ENCODE measurements at places on chromosomes 16 and 17.

- no peak for DNase-seq
Measured at GRCh38 chr16:31519759-31520431, 7.8 kb upstream of the AHSP start.

DNA sequence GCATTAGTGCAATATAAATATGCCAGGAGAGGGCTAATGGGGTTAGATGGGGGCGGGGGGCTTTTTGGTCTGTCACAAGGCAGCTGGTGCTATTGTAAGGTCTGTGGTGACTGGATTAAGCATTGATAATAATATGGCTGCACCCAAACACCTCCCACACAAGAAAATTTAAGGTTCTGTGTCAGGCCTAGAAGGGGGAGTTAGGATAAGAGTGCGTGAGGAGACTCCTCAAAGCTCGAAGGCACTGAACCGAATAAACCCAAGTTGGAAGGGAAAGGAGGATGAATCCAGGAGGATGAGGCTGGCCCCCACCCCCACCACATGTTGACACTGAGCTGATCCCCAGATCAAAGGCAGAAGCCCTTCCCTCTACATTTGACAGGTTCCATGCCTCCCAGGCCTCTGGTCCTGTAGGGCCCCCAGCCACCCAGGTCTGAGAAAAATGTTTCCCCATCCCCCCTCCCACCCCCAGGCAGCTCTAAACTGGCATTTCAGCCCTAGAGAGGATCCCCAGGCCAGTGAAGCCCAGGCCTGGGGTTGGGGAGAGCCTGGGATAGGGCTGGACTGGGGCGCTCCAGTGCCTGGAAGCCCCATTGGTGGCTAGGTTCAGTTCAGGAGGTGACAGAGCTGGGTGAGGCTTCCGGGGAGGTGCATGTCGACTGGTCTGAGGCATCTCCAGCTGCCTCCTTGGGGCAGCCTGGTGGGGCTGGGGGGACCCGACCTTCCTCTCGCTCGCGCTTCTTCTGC lies 1.7 kb downstream of the HOXB1 start:
- no peak for DNase-seq

DNA sequence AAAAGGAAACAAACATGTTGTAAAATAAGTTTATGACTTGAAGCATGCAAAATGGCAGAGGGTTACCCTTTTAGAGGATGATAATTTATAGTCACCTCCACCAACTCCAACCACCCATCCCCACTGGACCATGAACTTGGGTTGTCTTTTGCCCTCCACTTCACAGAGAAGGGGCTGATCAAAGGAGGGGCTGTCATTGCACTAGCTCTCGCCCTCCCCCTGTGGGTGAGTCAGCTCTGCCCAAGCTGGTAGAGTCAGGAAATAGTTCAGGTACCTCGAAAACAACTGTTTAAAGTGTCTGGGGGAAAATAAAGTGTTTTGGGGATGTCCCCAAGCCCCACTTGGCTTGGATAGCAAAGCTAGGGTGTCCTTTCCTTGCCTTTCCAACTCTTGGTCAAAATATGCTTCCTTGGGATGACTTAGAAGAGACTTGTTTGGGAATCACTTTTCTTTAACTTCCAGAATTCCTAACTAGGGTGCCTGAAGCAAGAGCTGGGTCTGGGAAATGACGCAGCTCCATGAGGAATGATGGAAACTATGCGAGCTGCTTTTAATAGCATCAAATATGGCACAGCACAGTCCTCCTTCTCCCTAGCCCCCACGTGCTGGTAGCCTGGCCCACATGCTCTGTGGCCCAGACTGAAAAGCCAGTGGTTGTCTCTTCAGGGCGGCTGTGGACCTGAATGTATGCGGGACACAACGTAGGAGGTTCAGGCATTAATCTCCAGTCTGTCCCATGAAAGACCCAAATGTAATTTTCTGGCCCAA lies 40.7 kb downstream of the TBX4 start:
- no peak for DNase-seq

- no peak for DNase-seq
Measured at GRCh38 chr17:68288804-68289203, 2.1 kb downstream of the SLC16A6 start.

GRCh38 chr16:58481226-58481869 lies 18.6 kb upstream of the NDRG4 start:
- no peak for DNase-seq

- DNase-seq: no peak
Measured at GRCh38 chr17:55693254-55694216, 29.1 kb downstream of the TMEM100 start.

DNA sequence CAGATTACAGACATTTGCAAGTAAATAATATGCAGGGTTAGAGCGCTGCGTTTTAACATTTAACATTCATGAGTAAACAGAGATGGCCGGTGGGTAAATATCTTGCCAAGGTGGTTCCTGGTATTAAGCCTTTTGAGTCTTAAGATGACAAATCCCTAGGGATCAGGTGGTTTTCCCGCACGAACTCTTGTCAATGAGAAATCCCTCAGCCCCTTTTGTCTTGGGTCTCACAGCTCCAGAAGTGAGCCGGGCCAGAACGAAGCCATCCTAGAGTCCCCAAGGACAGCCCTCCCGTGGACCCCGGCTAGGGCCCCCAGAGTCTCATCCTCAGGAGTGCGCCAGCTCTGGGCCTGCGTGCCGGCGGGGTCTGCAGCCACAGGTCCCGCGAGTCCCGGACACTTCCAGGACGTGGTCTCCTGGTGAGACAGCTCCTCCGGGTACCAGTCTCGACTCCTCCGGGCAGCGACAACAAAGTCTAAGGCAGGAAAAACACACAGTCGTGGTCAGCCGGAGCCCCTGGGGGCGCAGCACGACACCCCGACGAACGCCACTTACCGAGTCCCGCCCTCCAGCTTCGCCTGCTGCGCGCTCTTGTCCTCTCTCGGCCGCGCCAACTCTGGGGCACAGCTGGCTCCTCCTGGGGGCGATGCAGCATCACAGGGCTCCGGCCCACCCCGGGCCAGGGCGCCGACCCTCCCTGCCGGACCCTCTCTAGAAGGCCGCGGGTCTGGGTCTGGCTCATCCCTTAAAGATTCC lies 13.3 kb downstream of the MIS12 start:
- no peak for DNase-seq

DNA sequence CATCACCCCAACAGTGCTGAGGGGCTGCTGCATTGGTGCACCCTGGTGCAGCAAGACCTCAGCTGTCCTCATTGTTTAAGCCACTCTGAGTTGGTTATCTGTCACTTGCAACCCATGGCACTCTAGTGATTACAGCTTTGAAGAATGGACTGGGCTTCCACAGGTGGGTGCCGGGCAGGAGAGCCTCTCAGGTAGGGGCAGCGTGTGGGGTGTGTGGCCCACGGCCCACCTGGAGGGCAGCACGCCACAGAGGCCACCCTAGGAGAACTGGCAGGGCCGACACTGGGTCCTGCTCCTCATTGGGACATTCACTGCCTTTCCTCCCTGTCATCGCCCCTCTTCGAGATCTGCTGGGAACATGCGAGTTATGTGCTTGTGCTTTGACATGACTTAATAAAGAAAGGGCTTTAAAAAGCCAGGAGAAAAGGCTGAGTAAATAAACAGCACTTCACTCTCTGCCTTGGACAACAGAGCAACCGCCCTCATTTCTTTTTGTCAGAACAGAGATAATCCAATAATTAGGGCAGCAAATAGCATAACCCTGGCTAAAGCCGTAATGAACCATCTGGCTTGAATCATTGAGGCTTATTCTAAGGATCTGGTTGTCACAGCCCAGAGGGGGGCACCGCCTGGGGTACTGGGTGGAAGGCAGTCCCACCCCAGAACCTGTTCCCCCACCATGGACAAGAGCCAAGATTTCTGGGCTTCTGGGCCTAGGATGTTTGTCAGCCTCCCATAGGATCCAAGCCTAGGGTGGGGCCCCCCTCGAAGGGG lies 3.0 kb downstream of the DOC2B start:
- no peak for DNase-seq

DNA sequence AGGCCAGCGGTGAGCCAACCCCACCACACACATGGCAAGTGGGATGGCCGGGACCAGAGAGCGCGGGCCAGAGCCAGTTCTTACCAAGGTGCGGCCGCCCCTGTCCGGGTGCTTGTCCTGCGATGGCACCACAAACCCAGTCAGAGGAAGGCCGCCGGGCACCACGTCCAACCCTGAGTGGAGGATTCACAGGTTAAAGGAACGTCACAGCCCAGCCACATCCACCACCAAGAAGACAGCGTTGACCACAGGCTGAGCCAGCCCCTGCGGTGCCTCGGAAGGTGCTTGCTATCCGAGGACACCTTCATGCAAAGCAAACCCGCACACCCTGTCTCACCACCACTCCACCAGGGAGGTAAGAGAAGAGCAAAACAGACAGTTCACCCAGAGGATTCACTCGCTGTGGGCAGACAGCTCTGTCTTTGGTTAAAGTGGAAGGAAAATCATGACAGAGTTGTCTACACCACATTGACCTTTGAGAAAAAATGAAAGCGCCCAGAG lies 15.8 kb downstream of the SLX4 start:
- no peak for DNase-seq

DNA sequence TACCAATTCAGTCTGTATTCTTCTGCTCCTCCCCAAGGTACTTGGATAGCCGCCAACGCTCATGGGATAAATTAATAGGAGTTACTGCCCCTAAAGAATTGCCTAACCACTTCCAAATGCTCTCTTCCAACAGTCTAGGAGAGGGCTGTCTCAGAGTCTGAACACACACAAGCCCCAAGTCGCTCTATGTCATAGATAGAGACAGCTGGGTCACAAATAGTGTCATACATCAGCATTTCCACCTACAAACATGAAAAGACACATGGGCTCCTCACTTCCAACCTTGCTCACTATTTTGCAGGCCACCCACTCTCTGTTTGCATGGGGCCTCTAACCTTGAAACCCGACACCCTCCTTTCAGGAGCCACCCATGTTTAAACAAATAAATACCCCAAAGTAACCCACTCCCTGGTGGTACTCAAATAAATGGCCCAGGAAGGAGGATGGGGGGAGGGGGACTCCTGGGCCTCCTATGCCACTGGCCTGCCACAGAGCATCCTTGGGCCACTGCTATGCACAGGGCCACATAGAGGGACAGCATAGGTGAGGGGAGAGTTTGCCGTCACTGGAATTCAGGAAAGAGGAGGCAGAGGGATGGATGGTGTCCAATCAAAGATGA lies 265.9 kb downstream of the SOX9 start:
- no peak for DNase-seq

- no peak for DNase-seq
Measured at GRCh38 chr17:47982091-47982617, 11.2 kb downstream of the CDK5RAP3 start.

Data from GM12892 (cell line).